ENCODE measurements at places on chromosomes 2 and 18.

GRCh38 chr2:95391641-95392310 lies 10.7 kb upstream of the FAHD2A start:
- DNase-seq = no peak

GRCh38 chr2:218555527-218555926 lies 12.6 kb downstream of the USP37 start:
- DNase-seq = no peak

- DNase-seq = no peak
Measured at GRCh38 chr2:197615016-197615652, 60.3 kb downstream of the RFTN2 start.

GRCh38 chr2:7858624-7859023 lies 823.2 kb upstream of the ID2 start:
- DNase-seq = no peak

DNA sequence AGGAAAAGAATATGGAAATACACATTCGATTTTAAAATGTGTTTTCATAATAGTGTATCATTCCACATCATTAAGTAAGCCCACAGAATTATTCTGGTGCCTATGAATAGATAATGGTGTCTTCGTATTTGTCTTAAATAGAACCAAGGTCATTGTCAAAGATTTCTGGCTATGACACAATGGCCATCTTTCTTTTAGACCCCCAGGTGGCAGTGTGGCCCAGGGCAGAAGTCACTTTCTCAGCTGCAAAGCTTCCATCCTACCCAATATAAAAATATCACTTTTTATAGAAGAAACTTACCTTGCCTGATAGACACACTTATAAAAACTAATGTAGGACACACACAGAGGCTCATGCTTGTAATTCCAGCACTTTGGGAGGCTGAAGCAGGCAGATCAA lies 57.5 kb downstream of the ZRANB3 start:
- DNase-seq = no peak

DNA sequence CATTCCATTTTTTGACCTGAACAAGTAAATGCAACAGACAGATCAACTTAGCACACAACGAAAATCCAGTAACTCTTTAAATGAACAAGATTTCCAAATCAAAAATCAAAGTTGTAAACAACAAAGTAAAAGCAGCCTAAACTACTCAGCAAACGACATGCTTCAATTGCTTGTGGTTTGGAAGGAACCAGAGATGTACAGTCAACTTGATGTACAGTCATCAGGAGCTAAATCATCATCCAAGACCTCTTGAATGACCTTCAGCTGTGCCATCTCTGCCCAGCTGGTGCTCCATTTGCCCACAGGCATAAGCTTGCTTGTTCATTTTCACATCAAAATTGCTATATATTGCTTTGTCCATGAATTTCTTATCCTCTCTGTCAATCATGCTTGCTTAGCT lies 109.8 kb downstream of the UPP2 start:
- no peak for DNase-seq

GRCh38 chr2:105129722-105130232 lies 91.9 kb downstream of the MRPS9 start:
- DNase-seq = no peak

GRCh38 chr18:31661965-31662364 lies 22.4 kb downstream of the B4GALT6 start:
- no peak for DNase-seq

DNA sequence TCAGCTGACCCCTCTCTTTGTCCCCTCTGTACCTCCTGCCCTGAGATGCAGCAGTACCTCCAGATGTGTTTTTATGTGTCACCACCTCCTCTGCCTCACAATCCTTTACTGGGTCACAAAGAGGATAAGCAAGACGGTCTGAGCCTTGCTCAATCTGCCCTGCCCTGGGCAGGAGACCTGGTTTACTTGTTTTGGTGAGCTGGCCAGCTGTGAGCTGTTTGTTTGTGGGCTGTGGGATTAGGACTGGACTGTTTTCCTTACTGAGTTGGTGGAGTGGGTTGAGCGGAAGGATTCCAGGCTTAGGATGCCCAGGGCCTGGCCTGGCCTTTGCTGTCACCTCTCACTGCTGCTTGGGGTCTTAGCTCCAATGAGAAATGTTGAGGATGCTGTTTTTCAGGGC lies 299.5 kb downstream of the SRBD1 start:
- no peak for DNase-seq

GRCh38 chr2:158755310-158756087 lies 39.6 kb upstream of the DAPL1 start:
- DNase-seq = no peak

DNA sequence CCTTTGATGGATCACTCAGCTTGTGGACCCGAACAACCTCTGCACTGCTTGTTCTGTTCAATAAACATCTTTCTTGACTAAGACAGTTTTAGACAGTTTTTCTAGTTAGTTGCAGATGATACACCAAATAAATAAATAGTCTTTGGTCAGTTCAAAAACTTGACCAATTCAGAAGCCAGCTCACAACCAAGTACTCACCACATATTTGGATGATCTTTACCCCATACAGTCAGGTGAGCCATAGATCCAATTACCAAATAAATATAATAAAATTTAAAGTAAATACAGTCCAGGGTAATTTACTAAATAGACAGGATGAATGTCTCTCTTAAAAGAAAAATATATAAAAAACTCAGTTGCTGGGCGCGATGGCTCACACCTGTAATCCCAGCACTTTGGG lies 18.2 kb downstream of the SCN3A start:
- no peak for DNase-seq

GRCh38 chr2:177393203-177393755 lies 706 bp downstream of the AGPS start:
- DNase-seq = no peak

DNA sequence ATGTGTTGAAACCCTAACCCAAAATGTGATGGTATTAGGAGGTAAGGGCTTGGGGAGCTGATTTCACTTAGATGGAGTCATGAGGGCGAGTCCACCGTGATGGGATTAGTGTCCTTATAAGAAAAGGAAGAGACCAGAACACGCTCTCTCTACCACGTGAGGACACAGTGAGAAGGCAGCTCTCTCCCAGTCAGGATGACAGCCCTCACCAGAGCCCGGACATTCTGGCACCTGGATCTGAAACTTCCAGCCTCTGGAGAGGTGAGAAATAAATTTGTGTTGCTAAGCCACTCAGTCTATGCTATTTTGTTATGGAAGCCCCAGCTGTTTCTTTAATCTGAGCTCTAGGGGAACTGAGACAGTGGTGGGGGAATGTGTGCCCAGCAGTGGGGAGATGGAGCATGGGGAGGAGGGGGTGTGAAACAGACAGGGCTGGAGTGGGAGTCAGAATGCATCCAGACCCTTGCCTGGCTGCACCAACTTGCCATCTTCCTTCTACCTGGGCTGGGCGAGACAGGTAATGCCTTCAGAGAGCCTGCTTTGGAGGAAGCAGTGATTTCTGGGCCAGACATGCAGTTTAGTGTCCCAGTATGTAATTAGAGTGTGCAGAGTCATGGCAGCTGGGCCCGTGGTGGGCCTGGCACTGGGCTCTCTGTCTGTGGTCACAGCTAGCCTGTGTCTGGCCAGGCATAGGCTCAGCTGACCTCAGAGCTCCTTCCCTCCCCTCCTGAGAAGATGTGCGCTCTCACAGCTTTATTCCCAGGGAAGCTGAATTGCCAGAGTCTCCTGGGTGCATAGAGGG lies 38.1 kb downstream of the RHOB start:
- DNase-seq = no peak

DNA sequence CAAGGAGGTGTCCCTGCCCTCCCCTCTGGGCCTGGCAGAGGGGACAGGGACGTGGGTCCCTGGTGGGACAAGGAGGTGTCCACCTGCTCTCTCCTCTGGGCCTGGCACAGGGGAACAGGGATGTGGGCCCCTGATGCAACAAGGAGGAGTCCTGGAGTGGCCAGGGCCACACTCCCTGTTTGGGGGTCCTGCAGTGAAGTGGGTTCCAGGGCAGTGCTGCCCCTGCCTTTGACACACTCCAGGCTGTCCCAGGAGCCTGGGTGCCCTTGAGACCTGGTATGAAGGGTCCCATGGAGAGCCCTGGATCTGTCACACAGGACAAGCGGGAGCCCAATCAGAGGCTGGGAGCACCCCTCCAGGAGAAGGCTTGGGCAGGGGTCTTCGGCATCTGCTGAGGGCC lies 75.8 kb upstream of the GPC1 start:
- DNase-seq = no peak

GRCh38 chr2:18551169-18551568 lies 9.3 kb downstream of the RDH14 start:
- DNase-seq = no peak

DNA sequence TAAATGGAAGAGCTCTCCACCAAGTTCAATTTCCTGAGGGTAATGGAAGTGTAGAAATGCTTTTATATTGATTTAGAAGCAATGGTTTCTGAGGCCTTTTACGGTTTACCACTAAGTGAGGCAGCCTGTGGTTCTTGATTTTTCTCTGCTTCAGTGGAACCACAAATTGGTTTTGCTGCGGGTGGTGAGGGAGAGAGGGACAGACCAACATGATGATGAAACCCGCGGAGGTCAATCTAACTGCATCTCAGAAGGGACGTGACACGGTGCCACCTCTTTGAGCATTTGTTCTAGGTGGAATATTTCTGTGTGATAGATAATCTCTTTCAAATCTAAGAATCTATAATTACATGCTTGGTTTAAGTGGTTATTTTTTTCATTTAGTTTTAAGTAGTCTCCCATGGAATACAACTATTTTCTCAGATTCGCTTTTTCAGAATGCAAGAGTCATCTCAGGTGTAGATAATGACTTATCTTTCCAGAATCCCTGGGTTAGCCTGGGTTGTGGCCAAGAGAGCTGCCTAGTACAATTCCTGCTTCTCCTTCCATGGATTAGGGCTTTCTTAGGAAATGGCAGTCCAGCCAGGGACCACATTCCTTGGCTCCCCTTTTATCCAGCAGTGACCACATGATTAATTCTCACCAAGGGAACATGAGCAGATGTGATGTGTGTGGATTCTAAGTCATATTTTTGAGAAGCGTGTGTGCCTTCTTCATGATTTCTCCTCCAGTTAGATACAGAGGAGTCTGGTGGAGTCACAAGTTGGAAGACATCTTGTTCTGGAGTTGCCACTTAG lies 52.5 kb downstream of the KCNE4 start:
- DNase-seq = no peak

DNA sequence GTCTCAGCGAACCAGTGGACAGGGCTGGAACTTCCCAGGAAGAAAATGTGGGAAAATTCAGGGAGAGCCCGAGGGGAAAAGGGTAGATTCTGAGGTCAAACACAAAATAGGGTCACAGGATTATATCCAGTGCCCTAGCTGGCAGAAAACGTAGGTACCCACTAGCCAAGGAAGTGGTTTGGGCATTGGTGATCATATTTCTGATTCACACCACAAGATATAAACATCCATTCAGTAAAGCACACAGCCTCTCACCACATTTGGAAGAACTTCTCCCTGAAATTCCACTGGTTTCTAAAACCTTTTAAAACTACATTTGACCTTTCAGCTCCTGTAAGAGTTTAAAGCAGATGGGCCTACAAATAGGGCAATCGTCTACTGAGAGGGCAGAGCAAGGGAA lies 186.9 kb downstream of the TTC32 start:
- DNase-seq = no peak

DNA sequence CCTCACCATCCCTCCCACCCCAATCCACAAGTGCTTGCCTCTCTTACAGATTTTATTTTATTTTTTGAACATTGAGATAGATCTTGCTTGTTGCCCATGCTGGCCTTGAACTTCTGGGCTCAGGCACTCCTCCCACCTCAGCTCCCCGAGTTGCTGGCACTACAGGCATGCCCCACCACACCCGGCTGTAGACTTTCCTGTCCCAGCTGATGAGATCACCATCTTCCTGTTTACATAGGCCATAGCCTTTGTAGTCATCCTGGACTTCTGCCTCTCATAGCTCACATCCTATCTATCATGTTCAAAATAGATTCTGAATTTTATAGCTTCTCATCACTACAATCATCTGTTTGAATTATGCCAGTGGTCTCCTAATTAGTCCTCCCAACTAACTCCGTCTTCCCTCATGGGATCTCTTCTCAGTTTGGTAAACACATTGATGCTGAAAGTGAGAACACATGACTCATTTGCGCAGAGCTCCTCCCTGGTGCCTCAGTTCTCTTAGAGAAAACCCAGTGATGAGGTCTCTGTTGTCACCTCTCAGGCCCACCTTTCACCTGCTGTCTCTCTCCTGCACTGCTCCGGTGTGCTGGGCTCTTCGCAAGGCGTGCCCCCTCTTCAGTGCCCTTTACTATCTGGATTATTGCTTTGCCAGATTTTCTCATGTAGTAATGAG lies 243.0 kb downstream of the ZNF407 start:
- DNase-seq = peak; percentile 25

DNA sequence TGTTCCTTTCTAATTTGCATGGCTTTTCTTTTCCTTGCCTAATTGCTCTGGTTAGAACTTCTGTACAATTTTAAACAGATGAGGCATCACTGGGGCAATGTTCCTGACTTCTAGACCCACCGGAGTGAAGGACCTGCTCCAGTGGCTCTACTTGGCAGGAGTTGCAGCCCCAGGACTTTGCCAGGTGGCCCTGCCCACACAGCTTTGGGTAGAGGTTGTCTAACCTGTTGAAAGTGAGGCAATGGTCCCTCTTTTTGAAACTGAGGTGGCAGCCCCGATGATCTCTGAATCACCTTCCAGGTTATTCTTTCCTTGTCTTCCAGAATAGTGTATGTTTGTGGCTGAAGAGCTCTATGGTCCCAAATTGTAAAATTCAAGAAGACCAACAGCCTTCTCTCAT lies 29.9 kb upstream of the ZNF512 start:
- no peak for DNase-seq

GRCh38 chr18:39793609-39794008 lies 2161.4 kb upstream of the PIK3C3 start:
- no peak for DNase-seq
